ENCODE measurements at places on chromosomes 16 and 17.
A peak's percentile ranks its signal among the peaks of the same experiment; 100 is the strongest.

GRCh38 chr16:3091551-3091950, 7.5 kb downstream of the ZSCAN10 start:
- no peak for DNase-seq

- DNase-seq = peak; percentile 90
Observed at GRCh38 chr17:42429726-42430447, 6.8 kb upstream of the CAVIN1 start.

DNA sequence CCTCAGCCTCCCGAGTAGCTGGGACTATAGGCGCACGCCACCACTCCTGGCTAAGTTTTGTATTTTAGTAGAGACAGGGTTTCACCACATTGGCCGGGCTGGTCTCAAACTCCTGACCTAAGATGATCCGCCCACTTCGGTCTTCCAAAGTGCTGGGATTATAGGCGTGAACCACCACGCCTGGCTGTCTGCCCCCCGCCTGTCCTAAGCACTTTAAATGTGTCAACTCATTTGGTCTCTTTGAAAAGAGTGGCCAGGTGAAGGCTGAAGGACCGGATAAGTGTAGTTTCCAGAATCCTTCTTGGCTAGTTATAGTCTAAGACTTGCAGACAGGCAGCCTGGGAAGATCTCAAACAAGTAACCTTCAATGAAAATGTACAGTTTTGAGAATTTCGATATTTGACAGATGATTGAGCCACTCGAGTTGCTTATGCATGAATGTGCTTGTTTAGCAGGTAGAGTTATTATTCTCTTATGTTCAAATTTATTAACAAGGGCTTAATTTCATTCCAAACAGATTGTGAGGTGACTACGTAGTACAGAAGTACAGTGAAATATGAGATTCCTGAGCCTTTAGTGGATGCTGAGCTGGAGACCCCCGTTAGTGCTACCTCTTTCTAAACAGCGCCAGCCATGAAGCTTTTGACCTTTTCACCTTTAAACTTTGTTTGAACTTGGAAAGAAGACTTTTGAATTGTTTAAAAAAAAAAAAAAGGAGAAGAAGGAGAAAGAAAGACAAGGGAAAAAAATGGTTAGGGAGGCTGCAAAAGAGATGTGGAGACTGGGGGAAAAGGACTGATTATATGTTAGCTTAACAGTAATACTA, 164.4 kb upstream of the TBX2 start:
- DNase-seq = no peak

DNA sequence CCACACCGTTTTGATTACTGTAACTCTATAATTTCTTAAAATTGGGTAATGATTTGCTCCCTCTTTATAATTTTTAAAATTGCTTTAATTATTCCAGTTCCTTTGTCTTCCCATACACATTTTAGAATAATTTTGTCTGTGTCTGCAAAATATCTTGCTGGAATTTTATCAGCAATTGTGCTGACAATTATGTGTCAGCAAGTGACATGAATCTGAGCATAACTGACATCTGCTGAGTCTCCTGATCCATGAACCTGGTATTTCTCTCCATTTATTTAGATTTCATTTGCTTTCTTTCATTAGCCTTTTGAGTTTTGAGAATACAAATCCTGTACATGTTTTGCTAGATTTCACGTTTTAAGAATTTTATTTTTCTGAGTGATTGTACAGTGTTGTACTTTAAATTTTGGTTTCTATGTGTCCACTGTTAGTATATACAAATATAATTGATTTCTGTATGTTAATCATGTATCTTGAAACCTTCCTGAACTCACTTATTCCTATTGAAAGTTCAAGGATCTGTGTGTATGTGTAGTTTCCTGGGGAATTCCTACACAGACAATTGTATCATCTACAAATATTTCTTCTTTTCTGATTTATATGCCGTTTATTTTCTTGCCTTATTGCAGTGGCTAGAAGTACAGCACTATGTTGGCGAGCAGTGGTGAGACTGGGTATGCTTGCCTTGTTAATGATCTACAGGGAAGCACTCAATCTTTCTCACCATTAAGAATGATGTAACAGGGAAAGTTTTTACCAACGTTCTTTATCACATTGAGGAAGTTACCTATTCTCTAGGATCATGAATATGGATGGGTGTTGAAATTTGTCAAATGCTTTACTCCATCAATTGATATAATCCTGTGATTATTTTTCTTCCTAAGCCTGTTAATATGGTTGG, 45.2 kb downstream of the N4BP1 start:
- no peak for DNase-seq

DNA sequence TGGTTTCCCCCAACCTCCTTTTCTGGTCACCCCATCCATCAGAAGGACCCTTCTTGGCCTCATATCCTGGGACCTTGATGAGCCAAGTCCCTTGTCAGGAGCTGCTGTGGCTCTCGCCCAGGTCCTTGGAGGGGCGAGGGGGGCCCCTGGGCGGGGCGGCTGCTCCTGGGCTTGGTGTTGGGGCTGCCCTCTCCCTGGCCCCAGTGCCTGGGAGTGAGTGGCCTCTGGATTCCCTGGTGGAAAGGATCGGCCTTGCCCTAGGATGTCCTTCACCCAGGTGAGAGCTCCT, 6.2 kb upstream of the NOTUM start:
- no peak for DNase-seq

DNA sequence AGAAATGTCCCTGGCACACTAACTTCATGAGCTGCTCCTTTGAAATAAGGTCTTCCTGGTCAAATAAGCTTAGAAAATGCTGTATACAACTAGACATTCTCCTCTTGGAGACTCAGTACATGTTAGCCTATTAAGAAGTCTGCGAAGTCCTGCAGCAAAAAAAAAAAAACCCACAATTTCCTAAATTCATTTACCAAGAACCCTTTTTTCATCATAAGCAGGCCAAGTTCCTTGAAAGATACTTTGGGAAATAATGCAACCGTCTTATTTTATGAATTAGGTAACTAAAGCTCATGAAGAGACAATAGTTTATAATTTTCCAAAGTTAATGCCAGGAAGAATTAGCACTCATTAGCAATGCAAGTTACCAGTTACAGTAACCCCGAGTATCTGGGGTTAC, 49.0 kb upstream of the HAS3 start:
- no peak for DNase-seq

GRCh38 chr17:54968988-54969332, 395 bp downstream of the STXBP4 start:
- no peak for DNase-seq

- no peak for DNase-seq
Observed at GRCh38 chr16:79690159-79690558, 89.6 kb upstream of the MAF start.

- no peak for DNase-seq
Observed at GRCh38 chr16:1942047-1942809, 771 bp downstream of the MSRB1 start.

- no peak for DNase-seq
Observed at GRCh38 chr16:58695368-58695767, 10.8 kb upstream of the SLC38A7 start.

GRCh38 chr17:81422776-81423697, 27.8 kb downstream of the BAHCC1 start:
- peak; percentile 82 for DNase-seq

GRCh38 chr16:353404-354290, 1.1 kb upstream of the AXIN1 start:
- no peak for DNase-seq

- no peak for DNase-seq
Observed at GRCh38 chr17:74857191-74857590, 2.5 kb downstream of the GRIN2C start.

DNA sequence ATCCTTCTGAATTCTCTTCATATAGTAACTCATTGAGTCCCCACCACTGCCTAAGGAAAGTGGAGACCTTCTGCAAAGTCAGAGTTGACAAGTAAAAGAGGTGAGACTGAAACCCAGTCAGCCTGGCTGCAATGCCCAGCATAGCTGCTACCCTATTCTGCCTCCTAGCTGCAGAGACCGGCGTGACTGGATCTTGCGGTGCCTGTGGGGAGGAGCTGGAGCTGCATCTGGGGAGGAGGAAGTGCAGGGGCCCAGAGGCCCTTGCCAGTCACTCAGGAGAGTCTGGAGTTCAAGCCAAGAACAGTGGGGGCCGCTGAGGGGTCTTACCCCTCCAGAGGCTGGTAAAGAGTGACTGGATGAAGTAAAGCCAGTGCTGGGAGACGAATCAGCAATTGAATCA, 35.0 kb upstream of the ZNF423 start:
- peak; percentile 53 for DNase-seq

DNA sequence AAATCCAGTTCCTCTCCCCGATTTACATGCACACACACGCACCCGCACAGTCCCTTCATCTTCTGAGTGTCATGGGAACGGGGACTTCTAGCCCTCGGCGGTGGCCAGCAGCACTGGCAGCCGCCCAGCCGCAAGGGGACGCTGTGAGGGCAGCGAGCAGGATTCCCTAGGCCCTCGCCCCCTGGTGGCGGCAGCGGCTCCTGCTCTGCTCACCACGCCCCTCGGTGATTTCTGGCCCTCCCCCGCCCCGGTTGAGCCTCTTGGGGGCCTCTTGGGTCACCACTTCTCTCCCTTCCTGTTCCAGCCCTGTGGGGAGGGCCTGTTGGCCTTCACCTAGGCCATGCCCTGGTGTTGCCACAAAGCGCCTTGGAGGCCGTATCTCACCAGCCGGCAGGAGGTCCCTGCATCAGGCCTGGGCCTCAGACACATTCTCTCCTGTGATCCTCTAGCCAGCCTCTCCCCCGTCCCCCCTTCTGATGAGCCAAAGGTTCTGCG, 75.2 kb upstream of the KSR1 start:
- DNase-seq = peak; percentile 69

DNA sequence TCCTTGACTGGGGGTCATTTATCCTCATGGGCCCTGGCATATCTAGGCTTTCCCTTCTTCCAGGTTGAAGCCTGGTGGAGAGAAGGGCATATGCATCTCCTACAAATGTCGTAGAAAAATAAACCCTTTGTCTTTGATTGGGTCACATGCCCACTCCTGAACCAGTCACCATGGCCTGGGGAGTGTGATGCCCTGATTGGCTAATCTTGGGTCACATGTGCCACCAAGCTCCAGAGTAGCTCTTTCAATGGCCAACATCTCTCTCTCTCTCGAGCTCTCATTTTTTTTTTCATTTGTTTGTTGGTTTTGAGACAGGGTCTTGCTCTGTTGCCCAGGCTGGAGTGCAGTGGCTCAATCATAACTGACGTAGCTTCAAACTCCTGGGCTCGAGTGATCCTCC, 5.6 kb upstream of the XPO6 start:
- DNase-seq = no peak

DNA sequence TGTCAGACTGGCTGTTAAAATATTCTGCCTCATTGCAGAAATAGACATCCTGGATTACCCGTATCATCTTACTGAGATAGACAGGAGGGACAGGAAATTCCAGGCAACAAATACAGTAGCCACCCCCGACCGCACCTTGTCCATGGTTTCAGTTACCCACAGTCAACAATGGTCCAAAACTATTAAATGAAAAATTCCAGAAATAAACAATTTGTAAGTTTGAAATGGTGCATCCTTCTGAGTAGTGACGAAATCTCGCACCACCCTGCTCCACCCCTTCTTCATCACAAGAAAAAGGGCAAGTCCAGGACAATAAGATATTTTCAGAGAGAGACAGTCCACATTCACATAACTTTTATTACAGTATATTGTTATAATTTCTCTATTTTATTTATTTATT, 23.6 kb upstream of the PRSS54 start:
- DNase-seq = no peak

DNA sequence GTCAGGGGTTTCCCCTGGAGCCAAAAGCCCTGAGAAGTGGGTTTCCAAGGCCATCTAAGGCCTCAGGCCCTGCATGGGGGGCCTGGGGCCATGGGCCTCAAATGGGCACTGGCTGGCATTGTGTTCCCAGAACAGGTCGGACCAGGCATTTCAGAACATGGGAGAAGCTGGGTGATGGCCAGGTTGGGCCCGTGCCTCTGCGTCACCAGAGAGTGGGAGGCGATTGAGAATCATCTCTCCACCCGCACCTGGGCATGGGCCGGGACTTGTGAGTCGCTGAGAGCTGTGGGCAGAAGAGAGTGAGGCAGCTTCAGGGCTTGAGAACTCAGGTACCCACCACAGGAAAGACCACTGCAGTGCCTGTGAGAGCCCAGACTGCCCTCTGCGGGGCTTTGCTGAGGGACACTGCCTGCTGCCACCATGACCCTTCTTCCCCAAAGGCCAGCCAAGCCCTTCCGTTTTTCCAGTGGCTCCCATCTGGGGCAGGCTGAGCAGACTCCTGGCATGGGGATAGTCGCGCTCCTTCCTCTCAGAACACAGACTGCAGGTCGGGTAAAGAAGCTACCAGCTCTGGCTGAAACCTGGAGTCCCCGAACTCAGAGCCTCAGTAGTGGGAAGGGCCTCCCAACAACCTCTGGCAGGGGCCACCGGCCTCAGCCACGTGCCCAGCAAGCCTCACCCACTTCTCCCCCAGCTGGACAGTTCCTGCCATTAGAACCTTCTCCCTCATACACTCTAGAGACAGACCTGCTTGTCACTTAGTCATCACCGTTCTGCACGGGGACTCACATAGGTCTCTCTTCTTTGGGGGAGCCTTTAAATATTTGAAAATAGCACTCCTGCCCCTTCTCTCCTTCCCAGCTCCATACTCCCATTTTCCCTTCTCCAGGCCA, 1.6 kb downstream of the RAB11FIP4 start:
- no peak for DNase-seq

DNA sequence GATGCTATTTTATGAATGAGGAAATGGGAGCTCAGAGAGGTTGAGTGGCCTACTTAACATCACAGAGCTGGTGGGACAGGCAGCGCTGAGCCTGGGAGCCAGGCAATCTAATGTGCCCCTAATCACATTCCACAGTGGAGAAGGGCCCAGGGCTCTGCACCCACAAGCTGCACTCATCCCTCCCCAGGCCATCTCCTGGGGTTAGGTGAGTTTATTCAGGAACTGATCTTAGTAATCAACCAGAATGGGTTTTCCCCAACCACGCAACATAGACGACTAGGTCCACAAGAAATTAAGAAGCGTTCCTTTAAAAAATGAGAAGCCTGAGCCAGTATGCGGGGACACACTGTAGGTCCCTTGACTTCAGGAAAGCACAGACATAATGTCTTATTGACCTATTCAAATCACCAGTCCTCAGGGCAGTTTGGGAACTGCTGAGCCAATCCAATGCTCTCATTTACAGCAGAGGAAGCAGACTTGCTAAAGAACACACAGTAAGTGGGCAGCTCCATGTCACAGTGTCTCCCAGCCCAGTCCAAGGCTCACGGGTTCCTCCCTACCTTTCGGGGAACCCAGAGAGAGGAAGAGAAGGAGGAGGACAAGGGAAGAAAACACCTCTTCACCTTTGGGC, 2.3 kb downstream of the MPP3 start:
- DNase-seq = no peak

- DNase-seq = no peak
Observed at GRCh38 chr17:78278139-78278741, 46.8 kb downstream of the TMEM235 start.

- no peak for DNase-seq
Observed at GRCh38 chr17:21025451-21025850, 17.4 kb downstream of the USP22 start.

- no peak for DNase-seq
Observed at GRCh38 chr17:72457712-72458111, 336.9 kb downstream of the SOX9 start.
